Ascending aorta (tissue), 2 donors: ENCODE measurements at places on chromosomes 5 and 9. TPM values are rescaled to one million over a fixed set of nuclear protein-coding genes. Genes with fewer than 3 reads are reported as not detected.
A peak's percentile ranks its signal among the peaks of the same experiment; 100 is the strongest.

DNA sequence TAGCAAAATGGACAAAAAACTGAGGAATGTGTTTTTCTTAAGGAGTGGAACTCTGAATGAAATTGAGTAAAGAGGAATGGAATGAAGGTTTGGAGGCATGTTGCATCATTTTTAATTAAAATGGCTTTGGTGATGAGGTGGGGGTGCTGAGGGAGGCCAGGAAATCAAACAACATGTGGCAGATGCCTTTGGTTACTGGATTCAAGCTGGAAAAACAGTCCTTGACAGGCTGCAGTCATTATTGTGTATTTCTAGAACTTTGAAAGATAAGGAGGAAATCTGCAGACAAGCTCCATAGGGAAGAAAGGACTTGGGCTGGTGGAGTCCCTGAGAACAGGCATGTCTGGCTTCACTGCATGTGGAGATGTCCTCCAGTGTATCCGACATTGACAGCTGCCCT, 203.5 kb upstream of the HAPLN1 start:
- H3K27me3 ChIP-seq, result no peaks in the 10 kb centered on the region
- H3K36me3 ChIP-seq, result no peaks in the 10 kb centered on the region
- no peak overlapping the region for H3K4me3 ChIP-seq
- H3K4me1 ChIP-seq, result no peaks in the 10 kb centered on the region
- H3K27ac ChIP-seq, result no peak overlapping the region

- H3K27me3 ChIP-seq, result no peaks in the 10 kb centered on the region
- no peak for DNase-seq
- H3K4me1 ChIP-seq, result no peaks in the 10 kb centered on the region
- no peak overlapping the region for H3K27ac ChIP-seq
Observed at GRCh38 chr5:44506561-44506960, 117.3 kb upstream of the FGF10 start.

- no peak for DNase-seq
- H3K4me1 ChIP-seq, result no peaks in the 10 kb centered on the region
- H3K27ac ChIP-seq, result no peak overlapping the region
- no peaks in the 10 kb centered on the region for H3K27me3 ChIP-seq
- no peaks in the 10 kb centered on the region for H3K36me3 ChIP-seq
- H3K4me3 ChIP-seq, result no peak overlapping the region
Observed at GRCh38 chr5:96189987-96190386, 228.3 kb upstream of the ELL2 start.

DNA sequence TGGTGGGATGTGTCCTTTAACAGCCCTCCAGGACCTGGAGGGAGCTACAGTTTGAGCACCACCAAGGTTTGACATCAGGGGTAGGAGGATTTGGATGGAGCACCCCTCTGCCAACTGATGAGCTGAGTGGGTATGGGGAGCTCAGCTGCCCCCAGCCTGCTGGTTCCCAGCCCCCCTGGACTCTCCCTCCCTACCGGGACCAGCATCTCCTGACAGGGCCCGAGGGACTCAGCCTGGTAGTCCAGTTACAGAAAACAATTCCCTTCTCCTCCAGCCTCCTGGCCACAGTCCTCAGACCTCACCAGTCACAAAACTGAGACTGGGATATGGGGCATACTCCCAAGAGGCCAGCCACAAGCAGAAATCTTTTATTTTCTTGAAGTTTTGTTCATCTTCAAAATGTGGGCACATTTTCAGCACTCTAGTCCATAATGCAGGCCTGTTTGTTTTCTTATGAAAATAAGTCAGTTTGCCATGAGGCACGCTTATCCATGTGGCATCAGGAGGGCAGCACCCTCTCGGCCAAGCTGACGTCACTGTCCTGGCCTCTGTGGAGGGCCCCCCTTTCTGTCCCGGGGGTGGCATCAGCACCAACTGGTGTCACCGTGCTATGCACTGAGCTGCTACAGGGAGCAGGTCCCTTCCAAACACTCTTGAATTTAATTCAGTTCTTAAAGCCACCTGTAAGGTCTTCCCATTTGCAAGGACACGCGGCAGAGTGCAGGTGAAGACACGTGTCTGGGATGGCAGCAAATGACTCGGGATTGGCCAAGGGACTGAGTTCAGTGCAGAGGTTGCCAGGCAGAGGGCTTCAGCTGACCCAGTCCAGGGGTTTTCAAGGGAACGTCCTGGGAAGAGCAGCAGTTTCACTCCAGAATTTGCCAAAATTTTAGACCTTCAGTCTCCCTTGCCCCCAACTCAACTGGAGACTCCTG, 187.6 kb downstream of the GADD45G start:
- H3K27ac ChIP-seq, result no peak overlapping the region
- no peak for DNase-seq
- H3K36me3 ChIP-seq, result no peaks in the 10 kb centered on the region
- H3K4me1 ChIP-seq, result no peaks in the 10 kb centered on the region
- H3K27me3 ChIP-seq, result no peaks in the 10 kb centered on the region

DNA sequence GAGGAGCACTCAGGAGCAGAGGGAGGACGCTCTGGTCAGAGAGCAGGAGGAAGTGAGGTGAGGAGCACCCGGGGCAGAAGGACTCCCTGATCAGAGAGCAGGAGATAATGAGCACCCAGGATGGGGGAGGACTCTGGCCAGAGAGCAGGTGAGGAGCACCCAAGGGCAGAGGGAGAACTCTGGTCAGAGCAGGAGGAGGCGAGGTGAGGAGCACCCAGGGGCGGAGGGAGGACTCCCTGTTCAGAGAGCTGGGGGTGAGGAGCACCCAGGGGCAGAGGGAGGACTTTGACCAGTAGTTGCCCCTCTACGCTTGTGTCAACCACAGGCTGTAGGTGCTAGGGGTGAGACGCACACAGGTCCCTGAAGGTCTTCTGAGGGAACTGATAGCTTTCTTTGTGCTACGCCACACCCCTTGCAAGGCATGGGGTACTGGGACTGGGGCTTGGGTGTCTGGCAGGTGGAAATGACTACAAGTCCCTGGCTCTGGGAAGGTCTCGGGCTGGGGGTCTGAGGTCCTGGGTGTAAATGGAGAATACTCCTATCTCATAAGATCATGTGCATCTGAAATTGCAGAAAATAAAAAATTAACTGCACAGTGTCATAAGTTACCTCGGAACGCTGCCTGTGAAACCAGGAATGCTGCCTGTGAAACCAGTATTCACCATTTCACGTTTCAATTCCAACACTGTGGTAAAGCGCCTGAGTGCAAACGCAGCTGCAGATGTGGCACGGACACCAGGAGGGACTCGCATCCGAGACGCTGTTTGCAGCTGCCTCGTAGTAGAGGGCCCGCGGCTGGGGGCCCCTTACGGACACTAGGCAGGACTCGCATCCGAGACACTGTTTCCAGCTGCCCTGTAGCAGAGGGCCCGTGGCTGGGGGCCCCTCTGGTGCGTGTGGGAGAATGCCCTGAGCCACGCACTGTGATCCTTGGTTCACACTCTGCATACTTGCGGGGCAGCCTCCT, 27.0 kb upstream of the SLC6A3 start:
- H3K27ac ChIP-seq, result no peak overlapping the region
- no peak for DNase-seq
- peaks cover 49% of the 10 kb centered on the region for H3K36me3 ChIP-seq
- H3K27me3 ChIP-seq, result no peaks in the 10 kb centered on the region
- H3K4me1 ChIP-seq, result no peaks in the 10 kb centered on the region

- no peaks in the 10 kb centered on the region for H3K36me3 ChIP-seq
- H3K4me1 ChIP-seq, result no peaks in the 10 kb centered on the region
- H3K27ac ChIP-seq, result no peak overlapping the region
- DNase-seq, result no peak
Observed at GRCh38 chr5:161009194-161009593, 157.2 kb upstream of the ATP10B start.

- no peak overlapping the region for H3K4me3 ChIP-seq
- H3K27me3 ChIP-seq, result no peaks in the 10 kb centered on the region
- H3K27ac ChIP-seq, result no peak overlapping the region
- no peak for DNase-seq
- H3K36me3 ChIP-seq, result no peaks in the 10 kb centered on the region
- peaks cover 4% of the 10 kb centered on the region for H3K4me1 ChIP-seq
Observed at GRCh38 chr5:141965071-141965470, 3.8 kb upstream of the RNF14 start.

GRCh38 chr9:104906441-104907277, 21.3 kb downstream of the ABCA1 start:
- H3K4me3 ChIP-seq, result no peak overlapping the region
- no peak for DNase-seq
- H3K36me3 ChIP-seq, result no peaks in the 10 kb centered on the region
- H3K27ac ChIP-seq, result peak overlapping the region; percentile 13

DNA sequence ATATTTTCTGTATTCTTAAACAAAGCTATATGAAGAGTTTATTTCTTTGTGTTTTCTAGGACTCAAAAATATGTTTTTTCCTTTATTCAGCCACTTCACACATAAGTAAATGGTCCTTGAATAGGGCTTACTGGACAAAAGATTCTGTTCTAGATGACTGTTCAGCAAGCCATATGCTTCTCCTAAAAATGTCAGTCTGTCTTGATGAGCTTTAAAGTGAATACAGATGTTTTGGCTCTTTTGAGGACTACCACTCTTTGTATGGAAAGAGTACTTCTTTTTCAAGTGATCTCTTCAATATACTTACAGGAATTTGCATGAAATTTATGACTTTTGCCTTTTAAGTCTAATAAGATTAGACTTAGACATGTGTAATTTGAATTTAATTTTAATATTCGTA, 8.4 kb downstream of the NDUFS4 start:
- H3K4me3 ChIP-seq, result no peak overlapping the region
- no peaks in the 10 kb centered on the region for H3K4me1 ChIP-seq
- H3K27me3 ChIP-seq, result no peaks in the 10 kb centered on the region
- no peaks in the 10 kb centered on the region for H3K36me3 ChIP-seq
- H3K27ac ChIP-seq, result no peak overlapping the region
- no peak for DNase-seq

GRCh38 chr9:88803546-88804253, 187.6 kb upstream of the S1PR3 start:
- H3K4me3 ChIP-seq, result no peak overlapping the region
- no peak overlapping the region for H3K27ac ChIP-seq
- H3K27me3 ChIP-seq, result no peaks in the 10 kb centered on the region
- H3K4me1 ChIP-seq, result peaks cover 4% of the 10 kb centered on the region
- no peak for DNase-seq
- no peaks in the 10 kb centered on the region for H3K36me3 ChIP-seq

- no peaks in the 10 kb centered on the region for H3K36me3 ChIP-seq
- no peak for DNase-seq
- H3K27ac ChIP-seq, result no peak overlapping the region
- no peaks in the 10 kb centered on the region for H3K27me3 ChIP-seq
Observed at GRCh38 chr5:18113721-18114120, 479.5 kb downstream of the TAF11L14 start.

DNA sequence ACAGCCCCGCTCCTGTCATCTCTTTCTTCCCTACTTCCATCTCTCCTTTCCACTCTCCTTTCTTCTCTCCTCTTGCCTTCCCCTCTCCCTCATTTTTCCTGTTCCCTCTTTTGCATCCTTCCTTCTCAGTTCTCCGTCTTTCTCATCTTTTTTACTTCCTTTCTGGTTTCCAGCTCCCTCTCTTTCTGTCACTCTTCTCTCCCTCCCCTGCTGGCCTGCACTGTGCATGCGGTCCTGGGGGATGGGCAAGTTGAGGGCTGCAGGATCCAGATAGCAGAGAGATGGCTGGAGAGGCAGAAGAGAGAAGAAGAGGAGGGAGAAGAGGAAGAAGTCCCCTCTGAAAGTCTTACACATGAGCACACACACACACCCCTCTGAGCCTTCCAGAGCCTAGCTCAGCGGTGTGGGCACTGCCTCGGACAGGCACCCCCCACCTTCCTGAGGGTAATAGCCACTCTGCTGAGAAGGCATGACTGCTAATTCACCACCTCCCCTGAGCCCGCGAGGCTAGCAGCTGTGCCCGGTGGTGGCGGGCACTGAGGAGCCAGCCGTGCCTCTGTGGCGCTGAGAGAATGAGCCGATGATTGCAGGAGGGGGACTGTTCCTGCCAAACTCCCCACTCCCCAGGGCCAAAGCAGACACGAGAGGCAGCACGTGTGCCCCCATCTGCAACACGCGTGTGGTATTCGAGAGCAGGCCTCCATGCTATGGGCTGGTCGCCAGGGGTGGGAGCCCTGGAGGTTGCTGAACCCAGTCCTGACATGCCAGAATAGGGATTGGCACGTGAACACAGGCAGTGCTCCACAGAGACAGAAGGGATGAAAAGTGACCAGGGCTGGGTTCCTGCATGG, 3.7 kb upstream of the CAMK2A start:
- H3K27me3 ChIP-seq, result no peaks in the 10 kb centered on the region
- no peak overlapping the region for H3K4me3 ChIP-seq
- no peak for DNase-seq
- H3K36me3 ChIP-seq, result no peaks in the 10 kb centered on the region
- no peak overlapping the region for H3K27ac ChIP-seq

DNA sequence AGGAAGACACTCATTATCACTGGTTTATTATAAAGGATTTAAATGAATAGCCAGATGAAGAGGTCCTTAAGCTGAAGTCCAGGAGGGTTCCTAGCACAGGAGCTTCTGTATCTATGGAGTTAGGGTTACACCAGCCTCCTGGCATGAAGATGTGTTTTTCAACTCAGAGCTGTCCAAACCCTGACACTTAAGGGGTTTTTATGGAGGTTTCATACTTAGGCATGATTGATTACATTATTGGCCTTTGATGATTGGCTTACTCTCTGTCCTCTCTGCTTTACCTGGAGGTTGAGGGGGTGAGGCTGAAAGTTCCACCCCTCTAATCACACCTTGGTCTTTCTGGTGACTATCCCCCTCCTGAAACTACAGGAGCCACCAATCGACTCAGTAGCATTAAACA, 84.9 kb upstream of the ZNF169 start:
- DNase-seq, result no peak
- no peak overlapping the region for H3K4me3 ChIP-seq
- peak overlapping the region; percentile 7 for H3K27ac ChIP-seq
- no peaks in the 10 kb centered on the region for H3K27me3 ChIP-seq

DNA sequence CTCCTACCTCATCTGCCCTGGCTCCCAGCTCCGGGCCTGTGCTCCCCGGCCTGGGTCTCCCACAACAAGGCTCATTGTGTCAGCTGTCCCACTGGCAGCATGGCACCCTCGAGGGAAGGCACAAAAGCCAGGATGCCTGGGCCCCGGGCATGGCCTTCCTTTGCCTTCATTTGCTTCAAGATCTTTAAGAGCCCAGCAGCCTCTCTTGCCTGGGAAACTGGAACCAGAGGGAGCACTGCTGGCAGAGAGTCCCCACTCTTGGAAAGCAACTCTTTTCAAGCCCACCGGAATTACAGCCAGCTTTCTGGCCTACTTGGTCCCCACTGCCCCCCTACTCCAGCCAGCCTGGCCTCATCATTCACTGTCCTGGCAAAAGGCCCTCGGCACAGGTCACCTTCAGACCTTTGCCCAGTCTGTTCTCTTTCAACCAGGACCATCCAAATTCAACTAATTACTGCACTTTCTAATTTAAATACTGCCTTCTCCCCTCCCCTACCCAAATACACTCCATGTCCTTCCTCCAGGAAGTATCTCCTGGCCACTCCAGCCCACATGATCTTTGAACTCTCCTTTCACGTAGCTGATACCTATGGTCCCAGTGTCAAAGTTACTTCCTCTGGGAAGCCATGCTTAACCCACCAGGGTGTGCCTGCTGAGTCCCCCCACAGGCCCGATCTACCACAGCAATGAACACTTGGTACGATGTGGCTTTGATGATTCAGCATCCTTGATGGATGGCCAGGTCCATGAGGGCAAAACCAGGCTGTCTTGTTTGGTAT, 8.9 kb downstream of the ZER1 start:
- DNase-seq, result no peak
- H3K4me3 ChIP-seq, result no peak overlapping the region
- no peak overlapping the region for H3K27ac ChIP-seq
- no peaks in the 10 kb centered on the region for H3K27me3 ChIP-seq

GRCh38 chr5:151902215-151902614, 22.4 kb downstream of the GLRA1 start:
- no peak for DNase-seq
- H3K27me3 ChIP-seq, result no peaks in the 10 kb centered on the region
- no peak overlapping the region for H3K27ac ChIP-seq
- H3K4me3 ChIP-seq, result no peak overlapping the region

The PCDH1 gene
- total RNA-seq, result 165 TPM

The IL12B gene
- not detected for total RNA-seq

The MEIKIN gene
- not detected for total RNA-seq

The PHF24 gene
- not detected for total RNA-seq

The RLN2 gene
- total RNA-seq, result not detected
